Uterus (tissue), 4 donors: ENCODE measurements at places on chromosomes 13 and 19. TPM values are rescaled to one million over a fixed set of nuclear protein-coding genes. Genes with fewer than 3 reads are reported as not detected.

DNA sequence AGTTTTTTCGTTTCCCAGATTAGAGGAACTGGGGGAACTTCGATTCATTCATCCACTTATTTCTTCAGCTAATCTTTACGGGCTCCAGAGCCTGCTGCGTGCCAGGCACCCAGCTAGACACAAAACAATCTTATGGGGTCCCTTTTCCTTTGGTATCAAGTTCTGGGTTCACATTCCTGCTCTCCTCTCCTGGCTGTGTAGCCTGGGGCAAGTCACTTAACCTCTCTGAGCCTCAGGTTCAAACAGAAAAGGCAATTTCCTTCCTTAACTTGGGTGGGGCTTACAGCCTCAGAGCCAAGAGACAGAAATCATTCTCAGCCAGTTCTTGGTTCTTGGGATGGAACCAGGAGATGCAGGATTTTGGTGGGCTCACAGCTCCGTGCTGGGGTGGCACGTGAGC, 5.9 kb downstream of the SHD start:
- H3K27ac ChIP-seq, result no peak overlapping the region
- peaks cover 27% of the 10 kb centered on the region for H3K27me3 ChIP-seq
- H3K4me1 ChIP-seq, result no peaks in the 10 kb centered on the region
- H3K4me3 ChIP-seq, result no peak overlapping the region
- no peak for DNase-seq
- H3K36me3 ChIP-seq, result no peaks in the 10 kb centered on the region

DNA sequence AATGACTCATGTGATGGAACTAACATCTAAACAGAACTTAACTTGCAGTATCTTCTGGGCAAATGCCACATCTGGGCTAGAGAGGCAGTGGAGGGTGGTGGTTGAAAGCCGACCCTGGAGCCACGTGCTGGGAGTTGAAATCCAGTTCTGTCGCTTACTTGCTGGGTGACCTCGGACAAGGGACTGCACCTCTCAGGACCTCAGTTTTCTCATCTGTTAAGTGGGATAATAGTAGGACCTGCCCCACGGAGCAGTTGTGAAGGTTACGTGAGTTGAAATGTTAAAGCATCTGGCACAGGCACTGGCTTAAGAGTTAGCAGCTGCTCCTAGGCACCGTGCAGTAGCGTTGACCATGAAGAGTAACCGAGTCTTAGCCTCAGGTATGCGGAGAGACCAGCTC, 76.1 kb downstream of the SIPA1L3 start:
- no peaks in the 10 kb centered on the region for H3K36me3 ChIP-seq
- no peak overlapping the region for H3K27ac ChIP-seq
- no peaks in the 10 kb centered on the region for H3K4me1 ChIP-seq
- DNase-seq, result no peak
- H3K4me3 ChIP-seq, result no peak overlapping the region

- no peaks in the 10 kb centered on the region for H3K4me1 ChIP-seq
- no peak for DNase-seq
- H3K36me3 ChIP-seq, result no peaks in the 10 kb centered on the region
- no peak overlapping the region for H3K4me3 ChIP-seq
- H3K27me3 ChIP-seq, result no peaks in the 10 kb centered on the region
Observed at GRCh38 chr13:109151255-109151654, 521.8 kb downstream of the MYO16 start.

- H3K27ac ChIP-seq, result no peak overlapping the region
- H3K27me3 ChIP-seq, result no peaks in the 10 kb centered on the region
- no peaks in the 10 kb centered on the region for H3K36me3 ChIP-seq
- no peak for DNase-seq
- no peak overlapping the region for H3K4me3 ChIP-seq
- H3K4me1 ChIP-seq, result no peaks in the 10 kb centered on the region
Observed at GRCh38 chr19:37537391-37537947, 30.7 kb downstream of the ZNF793 start.

DNA sequence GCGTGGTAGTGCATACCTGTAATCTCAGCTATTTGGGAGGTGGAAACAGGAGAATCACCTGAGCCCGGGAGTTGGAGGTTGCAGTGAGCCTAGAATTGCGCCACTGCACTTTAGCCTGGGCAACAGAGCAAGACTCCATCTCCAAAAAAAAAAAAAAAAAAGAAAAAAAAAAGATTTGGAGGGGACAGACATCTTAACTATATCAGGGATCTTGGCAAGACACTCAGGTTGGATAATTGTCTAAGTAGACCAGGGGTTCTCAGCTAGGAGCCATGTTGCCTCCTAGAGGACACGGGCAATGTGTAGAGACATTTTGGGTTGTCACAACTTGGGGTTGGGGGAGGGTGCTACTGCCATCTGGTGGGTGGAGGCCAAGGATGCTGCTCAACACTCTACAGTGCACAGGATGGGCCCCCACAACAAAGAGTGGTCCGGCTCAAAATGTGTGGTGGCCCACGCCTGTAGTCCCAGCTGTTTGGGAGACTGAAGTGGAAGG, 1.9 kb upstream of the ZNF580 start:
- H3K27ac ChIP-seq, result no peak overlapping the region
- H3K4me1 ChIP-seq, result peaks cover 34% of the 10 kb centered on the region
- no peaks in the 10 kb centered on the region for H3K36me3 ChIP-seq
- no peak for DNase-seq

GRCh38 chr13:87923753-87924152, 252.6 kb downstream of the SLITRK5 start:
- H3K27ac ChIP-seq, result no peak overlapping the region
- H3K4me1 ChIP-seq, result no peaks in the 10 kb centered on the region
- H3K36me3 ChIP-seq, result no peaks in the 10 kb centered on the region
- H3K4me3 ChIP-seq, result no peak overlapping the region

DNA sequence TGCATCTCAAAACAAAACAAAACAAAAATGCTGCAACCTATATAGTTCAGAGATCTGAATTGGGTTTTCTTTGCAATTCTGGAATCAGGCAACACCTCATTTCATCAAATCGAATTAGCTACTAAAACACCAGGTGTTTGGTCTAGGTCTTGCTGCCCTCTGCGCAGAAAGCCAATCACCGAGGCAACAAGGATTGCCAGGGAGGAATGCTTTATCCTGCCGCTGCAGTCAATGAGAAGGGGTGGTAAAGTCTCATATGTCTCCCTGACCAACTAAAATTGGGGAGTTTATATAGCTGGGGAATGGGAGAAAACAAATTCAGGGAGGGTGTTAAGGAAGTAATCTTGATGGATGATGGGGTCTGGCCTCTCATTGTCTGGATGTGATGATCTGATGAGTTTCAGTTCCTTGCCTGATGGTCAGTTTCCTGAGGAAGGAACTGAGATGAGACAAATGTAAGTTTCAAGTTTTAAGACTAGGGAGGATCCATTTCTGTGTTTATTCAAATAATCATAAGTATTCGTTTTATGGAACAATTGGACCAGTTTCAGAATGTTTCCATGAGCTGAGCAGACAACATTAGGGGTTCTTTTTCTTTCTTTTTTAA, 5.0 kb upstream of the YJU2 start:
- DNase-seq, result no peak
- no peaks in the 10 kb centered on the region for H3K27me3 ChIP-seq
- no peaks in the 10 kb centered on the region for H3K4me1 ChIP-seq
- no peak overlapping the region for H3K4me3 ChIP-seq

DNA sequence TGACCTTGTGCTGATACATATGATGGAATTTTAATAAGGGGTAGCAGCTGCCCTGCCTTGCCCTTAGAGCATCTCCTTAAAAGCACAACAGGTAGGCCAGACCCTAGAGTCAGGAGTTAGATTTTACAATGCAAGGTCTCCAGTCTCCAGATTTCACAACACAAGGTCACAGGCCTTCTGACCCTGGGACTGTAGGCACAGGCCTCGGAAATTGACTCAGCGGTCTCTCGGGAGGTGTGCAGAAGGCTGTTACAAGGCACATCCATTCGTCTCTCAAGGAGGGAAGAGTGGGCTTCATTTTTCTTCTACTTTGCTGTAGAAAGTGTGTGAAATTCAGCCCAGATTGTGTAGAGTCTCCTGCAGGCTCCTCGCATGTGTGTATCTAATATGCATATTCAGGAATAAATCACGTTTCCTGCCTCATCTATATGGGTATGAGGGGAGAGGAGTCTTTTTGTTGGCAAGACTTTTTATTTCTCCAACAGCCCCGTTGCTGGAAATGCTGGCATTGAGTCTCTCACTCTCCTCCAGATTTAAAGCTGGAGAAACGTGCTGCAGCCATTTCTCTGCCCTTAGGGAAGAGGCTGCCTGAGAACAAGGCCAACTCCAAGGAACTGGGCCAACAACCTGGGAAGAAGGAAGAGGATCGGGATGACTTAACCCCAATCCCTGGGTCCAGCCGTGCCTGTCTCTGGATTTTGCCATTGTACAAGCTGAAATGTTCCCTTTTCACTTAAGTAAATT, 24.5 kb downstream of the UQCRFS1 start:
- no peak overlapping the region for H3K27ac ChIP-seq
- H3K4me3 ChIP-seq, result no peak overlapping the region
- H3K4me1 ChIP-seq, result no peaks in the 10 kb centered on the region
- DNase-seq, result no peak
- H3K27me3 ChIP-seq, result no peaks in the 10 kb centered on the region
- no peaks in the 10 kb centered on the region for H3K36me3 ChIP-seq

Gene NRTN
- not detected for total RNA-seq

Gene JUND
- total RNA-seq, result 254 TPM

Gene SPRYD7
- total RNA-seq, result 0.59 TPM
